ENCODE measurements at places on chromosomes 12 and 14.
A peak's percentile ranks its signal among the peaks of the same experiment; 100 is the strongest.

- DNase-seq: no peak
Observed at GRCh38 chr12:33455096-33455495, 15.5 kb upstream of the SYT10 start.

GRCh38 chr12:21566223-21566906 lies 38.3 kb downstream of the GYS2 start:
- peak; percentile 68 for DNase-seq

DNA sequence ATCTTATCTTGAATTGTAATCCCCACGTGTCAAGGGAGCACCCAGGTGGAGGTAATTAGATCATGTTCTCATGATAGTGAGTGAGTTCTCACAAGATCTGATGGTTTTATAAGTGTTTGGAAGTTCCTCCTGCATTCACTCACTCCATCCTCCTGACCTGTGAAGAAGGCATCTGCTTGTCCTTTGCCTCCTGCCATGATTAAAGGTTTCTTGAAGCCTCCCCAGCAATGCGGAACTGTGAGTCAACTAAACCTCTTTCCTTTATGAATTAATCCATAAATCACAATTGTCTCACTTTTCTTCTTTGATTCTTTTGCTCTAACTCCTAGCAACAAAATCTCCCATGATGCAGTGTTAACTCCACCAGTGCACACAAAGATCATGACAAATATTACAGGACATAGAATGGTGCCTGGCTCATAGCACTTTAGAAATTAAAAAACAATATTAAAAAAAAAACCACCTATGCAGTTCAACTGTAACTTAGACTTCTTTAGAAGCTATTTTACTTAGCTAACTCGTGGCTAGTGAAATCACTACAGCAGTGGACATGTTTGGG lies 37.6 kb upstream of the MGAT4C start:
- DNase-seq: no peak

DNA sequence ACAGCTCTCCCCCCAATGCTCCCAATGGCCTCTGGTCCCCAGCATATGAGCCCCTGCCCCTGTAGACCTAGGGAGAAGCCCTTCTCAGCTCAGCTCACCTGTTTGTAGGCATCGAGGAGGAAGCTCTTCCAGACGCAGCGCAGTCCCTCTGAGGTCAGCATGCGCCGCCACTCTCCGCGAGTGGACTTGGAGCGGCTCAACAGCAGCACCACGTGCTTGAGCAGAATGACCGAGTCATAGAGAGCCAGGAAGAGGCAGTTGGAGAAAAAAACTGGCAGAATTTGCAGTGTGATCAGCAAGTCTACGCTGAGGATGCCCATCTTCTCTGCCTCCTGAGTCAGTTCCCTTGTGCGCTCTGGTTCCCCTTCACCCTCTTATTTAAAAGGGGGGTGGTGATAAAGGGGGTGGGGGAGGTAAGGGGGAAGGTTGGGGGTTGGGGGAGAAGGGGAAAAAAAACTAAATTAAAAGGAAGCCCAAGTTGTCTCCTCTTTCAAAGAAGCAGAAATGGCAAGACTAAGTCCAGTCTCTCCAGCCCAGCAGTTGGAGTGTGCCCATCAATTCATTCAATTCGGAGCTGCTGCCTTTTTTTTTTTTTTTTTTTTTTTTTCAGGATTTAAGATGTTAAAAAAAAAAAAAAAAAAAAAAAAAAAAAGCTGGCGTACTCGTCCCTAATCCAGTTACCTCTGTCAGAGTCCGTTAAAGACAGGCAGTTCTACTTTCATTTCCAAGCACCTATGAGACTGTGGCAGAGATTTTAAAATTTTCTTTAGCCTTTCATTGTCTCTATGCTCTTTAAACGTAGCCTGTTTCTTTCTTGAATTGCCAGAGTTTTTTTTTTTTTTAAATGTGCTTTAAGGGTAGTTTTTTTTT lies at the start of gene DIO2:
Gene DIO2, minus strand, starts transcription at position 352 of the 870 bp plus-strand sequence. Its CDS starts 32 bp downstream, at position 320.
- DNase-seq: peak; percentile 0

DNA sequence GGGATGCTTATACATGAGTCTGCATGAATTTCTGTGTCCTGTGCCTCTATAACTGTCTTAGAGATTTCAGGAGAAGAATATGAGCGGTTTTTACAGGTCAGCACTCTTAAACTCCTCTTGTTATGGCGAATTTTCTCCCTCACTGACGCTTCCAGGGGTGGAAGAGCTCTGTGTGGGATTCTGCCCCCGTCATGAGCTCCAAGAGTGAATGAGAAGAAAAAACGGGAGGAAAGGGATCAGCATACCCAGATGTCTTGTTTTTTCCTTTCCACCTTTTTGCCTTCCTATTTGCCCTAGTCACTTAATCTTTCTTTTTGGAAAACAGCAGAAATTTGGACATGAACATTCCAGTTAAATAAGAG lies 651 bp downstream of the PFKM start:
- no peak for DNase-seq

GRCh38 chr12:94149781-94150239 lies 1.4 kb downstream of the PLXNC1 start:
- DNase-seq: peak; percentile 78

- DNase-seq: no peak
Observed at GRCh38 chr14:29421156-29421728, 506.4 kb downstream of the PRKD1 start.

GRCh38 chr14:96130854-96131253 lies 73.8 kb upstream of the BDKRB2 start:
- no peak for DNase-seq

- DNase-seq: no peak
Observed at GRCh38 chr14:56309198-56309597, 191.0 kb downstream of the PELI2 start.

- no peak for DNase-seq
Observed at GRCh38 chr12:111578276-111578970, 20.7 kb downstream of the ATXN2 start.

- no peak for DNase-seq
Observed at GRCh38 chr12:45477526-45477925, 252.0 kb upstream of the ARID2 start.

- no peak for DNase-seq
Observed at GRCh38 chr12:108865169-108865568, 7.8 kb upstream of the SSH1 start.

DNA sequence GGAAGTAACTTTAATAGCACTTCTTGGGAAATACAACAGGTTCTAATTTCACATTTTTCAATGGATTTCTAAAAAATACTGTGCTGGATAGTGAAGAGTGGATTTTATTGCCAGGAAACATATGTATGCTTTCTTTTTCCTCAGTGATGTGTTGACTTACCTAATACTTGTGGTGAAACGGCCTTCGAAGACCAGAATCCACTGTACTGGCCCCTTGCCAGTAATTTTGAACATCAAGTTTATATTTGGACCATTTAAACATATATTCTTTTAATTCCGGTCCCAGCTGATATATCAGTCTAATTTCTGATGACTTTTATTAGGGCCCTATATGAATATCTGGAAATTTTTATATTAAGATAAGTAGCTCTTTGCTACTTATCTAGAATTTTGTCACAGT lies 1.8 kb downstream of the MSRB3 start:
- no peak for DNase-seq

- DNase-seq: no peak
Observed at GRCh38 chr12:67694306-67694900, 45.9 kb downstream of the DYRK2 start.

DNA sequence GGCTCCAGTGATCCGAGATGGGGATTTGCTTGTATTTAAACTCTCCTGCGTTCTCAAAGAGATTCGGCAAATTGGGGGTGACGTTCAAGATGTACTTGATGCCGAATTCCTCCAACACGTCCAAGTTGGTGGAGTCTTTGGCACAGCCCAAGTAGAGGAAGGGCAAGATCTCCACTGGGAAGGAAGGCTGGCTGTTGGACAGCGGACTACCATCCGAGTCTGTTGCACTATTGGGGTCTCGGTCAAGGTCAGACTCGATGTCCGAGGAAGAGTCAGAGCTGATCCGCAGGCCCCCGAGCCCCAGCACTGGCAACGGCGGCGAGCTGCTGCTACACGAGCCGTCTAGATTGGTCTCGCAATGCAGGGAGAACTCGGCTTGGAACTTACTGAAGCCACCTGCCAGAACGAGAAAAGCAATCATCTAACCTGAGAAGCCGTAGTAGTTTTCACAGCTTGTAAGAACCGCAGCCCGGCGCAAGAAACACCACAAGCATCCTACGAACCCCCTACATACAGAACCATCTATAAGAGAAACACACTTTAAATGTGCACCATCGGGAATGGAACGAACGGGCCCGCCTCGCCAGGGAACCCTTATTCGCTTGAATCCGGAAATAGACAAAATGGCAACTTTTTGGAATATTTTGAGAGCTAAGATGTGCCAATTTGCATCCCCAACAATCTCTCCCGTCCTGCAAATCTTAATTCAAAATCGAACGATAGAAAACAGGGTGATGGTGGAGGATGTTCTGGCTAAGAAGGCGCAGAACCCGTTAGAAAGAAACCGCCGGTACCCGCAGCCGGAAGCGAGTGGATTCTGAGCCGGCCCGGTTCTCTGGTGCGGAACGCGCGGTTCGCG lies 1.4 kb downstream of the DUSP6 start:
- DNase-seq: peak; percentile 40

All from small intestine (tissue), 16 donors.